ENCODE measurements at places on chromosomes 11 and 22.

- DNase-seq = no peak
Observed at GRCh38 chr11:70587075-70587389, 188.7 kb downstream of the CTTN start.

GRCh38 chr22:17998913-17999312 is 25.4 kb downstream of the MICAL3 start:
- DNase-seq = no peak

GRCh38 chr22:47574556-47574955 is 812.1 kb downstream of the TBC1D22A start:
- no peak for DNase-seq

DNA sequence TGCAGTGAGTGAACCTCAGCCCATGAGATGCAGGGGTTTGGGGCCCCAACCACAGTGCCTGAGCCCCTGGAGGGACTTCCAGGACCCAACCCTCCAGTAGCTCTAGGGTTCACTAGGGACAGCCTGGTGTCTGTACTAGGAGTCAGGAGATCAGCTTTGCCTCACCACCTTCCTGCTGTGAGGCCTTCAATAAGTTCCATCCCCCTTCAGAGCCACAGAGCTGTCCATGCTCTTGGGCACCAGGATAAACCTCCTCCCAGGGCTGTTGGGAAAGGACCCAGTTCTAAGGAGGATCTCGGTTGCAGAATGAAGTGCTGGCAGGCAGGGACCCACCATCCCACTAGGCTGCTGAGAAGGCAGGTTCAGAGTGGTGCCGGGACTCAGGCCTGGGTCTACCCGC is 9.7 kb downstream of the ARHGEF17 start:
- no peak for DNase-seq

DNA sequence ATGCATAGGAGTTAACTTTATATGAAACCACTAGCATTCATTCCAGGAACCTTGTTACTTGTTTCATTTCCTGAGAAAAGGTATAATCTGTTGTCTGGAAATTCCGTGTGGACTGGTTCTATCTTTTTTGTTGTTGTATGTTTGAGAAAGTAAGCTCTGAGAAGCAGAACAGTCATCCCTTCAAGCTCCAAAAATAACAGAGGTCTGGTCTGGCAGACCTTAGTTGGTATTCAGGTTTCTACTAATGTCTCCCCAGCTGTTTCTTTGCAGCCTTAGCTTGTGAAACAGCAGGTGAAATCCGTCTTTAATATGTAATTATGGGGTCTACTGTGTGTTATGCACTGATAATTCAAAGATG is 2.4 kb downstream of the RNF121 start:
- DNase-seq = no peak

GRCh38 chr11:113315811-113316210 is 1.4 kb downstream of the TTC12 start:
- DNase-seq = no peak

GRCh38 chr11:66277471-66278362 is at the start of gene CNIH2:
TSS of gene CNIH2 (plus strand) at chr11:66278175. CDS start at chr11:66278457, 282 bp downstream.
- DNase-seq = no peak

GRCh38 chr22:30984317-30984716 is 15.3 kb downstream of the TUG1 start:
- DNase-seq = no peak

Data from tibial artery (tissue), 4 donors.